ENCODE measurements at places on chromosomes 6 and 20. TPM values are rescaled to one million over a fixed set of nuclear protein-coding genes. Genes with fewer than 3 reads are reported as not detected.

- no peak overlapping the region for H3K4me3 ChIP-seq
- no peak overlapping the region for H3K27ac ChIP-seq
- H3K4me1 ChIP-seq, result peaks cover 2% of the 10 kb centered on the region
- no peaks in the 10 kb centered on the region for H3K27me3 ChIP-seq
Observed at GRCh38 chr20:21229163-21229562, 74.0 kb upstream of the XRN2 start.

DNA sequence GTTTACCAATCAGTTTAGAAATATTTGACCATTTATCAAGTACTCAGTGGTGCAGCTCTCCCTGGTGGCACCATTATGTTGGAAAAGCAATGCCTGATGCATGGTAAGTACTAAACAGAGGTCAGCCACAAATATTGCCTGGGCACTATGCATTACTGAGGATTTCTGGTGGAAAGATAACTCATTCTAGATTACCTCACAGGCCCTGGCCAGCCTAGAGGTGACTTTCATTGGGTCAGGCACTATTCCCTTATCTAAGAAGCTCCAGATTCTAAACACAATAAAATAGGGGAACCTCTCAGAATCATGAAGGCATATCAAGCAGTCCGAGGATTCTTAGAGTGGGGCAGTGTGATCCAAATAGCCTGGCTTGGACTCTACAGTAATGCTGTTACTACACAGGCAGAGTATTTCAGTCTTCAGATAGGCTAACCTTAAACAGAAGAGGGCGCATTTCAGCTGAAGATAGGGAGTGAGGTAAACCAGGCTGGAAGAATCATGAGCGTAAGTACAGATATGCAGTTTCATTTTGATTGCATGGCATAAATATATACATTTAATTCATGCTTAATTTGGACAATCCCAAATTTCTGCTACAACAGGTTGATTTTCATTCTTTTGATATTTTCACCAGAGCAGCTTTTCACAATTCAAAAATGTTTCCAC lies 12.1 kb downstream of the LGSN start:
- H3K36me3 ChIP-seq, result no peaks in the 10 kb centered on the region
- H3K4me1 ChIP-seq, result no peaks in the 10 kb centered on the region
- H3K4me3 ChIP-seq, result no peak overlapping the region

DNA sequence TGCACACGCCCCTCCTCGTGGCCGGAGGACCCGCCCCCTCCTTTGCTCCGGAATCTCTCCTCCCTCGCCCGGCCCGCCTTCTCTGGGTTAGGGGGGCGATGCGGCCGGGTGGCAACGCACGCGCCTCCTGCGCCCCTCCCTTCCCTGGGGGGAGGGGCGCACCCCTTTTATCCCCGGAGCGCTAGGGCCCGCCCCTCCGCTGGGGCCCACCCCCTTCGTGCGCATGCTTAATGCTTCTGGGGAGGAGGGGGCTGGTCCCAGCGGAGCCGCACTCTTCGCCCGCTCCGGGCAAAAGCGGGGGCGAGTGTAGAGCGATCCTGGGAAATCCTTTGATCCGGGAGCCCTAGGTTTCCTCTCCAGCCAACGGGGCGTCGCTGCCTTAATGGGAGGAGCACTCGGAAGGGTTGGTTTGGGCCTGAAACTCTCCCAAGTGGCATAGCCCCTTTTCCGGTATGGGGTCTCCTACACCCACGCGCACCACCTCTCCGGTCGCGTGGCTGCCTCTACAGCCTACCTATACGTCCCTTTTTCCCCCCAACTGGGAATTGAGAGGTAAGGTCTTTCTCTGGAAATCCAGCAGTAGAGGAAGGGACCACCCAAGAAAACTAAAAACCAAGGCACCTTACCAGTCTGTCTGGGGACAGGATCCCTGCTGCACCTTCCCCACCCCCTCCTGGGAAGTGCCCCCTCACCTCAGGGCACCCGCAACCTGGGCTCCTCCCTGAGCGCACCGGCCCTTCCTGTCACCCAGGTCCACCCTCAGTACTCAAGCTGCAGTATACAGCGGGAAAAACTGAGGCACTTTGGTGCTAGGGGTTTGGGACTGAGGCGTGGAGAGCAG lies 2.1 kb downstream of the SOX12 start:
- H3K4me3 ChIP-seq, result peak overlapping the region; percentile 83
- DNase-seq, result peak; percentile 90
- peaks cover 35% of the 10 kb centered on the region for H3K4me1 ChIP-seq
- H3K36me3 ChIP-seq, result peaks cover 11% of the 10 kb centered on the region
- H3K27ac ChIP-seq, result peak overlapping the region; percentile 81

DNA sequence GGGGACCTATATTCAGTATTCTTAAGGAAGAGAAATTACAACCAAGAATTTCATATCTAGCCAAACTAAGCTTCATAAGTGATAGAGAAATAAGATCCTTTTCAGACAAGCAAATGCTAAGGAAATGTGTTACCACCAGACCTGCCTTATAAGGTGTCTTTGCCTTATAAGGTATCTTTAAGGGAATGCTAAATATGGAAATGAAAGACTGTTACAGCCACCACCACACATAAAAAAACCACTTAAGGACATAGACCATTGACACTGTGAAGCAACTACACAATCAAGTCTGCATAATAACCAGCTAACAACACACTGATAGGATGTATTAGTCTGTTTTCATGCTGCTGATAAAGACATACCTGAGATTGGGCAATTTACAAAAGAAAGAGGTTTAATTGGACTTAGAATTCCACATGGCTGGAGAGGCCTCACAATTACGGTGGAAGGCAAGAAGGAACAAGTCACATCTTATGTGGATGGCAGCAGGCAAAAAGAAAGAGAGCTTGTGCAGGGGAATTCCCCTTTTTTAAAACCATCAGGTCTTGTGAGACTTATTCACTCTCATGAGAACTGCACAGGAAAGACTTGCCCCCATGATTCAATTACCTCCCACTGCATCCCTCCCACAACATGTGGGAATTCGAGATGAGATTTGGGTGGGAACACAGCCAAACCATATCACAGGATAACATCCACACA lies 119.2 kb upstream of the LAMA2 start:
- H3K36me3 ChIP-seq, result no peaks in the 10 kb centered on the region
- no peaks in the 10 kb centered on the region for H3K4me1 ChIP-seq
- H3K27ac ChIP-seq, result no peak overlapping the region
- no peak for DNase-seq
- H3K27me3 ChIP-seq, result peaks cover 19% of the 10 kb centered on the region

DNA sequence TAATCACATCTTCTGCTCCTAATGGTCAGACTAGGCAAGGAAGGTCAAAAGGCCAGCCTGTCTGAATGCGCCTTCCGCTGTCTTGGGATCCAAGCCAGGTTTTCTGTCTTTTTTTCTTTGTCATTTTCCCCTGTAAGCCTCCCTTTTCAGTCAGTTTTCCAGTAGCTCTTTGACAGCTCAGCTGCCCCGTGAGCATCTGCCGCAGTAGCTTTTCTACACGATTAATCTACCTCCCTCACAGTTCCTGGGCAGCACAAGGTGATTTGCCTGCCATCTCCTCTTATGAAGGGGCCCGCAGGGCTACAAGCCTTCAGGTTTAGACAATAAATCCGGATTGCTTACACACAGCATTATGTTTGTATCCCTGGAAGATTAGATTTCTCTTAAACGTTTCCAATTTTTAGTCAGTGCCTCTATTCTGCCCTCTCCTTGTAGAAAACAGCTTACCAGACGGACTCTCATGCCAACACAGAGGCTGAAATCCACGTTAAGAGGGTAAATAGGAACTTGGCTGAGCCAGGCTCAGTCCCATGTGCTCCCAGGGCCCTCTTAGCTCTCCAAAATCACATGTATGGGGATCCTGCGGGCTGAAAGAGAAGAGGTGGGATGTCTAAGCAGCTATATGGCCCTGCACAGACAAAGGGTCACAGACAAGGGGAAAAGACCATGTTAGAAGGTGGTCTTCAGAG lies 77.2 kb downstream of the LY86 start:
- peaks cover 26% of the 10 kb centered on the region for H3K4me1 ChIP-seq
- no peak overlapping the region for H3K27ac ChIP-seq
- no peak for DNase-seq
- no peaks in the 10 kb centered on the region for H3K27me3 ChIP-seq
- H3K4me3 ChIP-seq, result no peak overlapping the region

DNA sequence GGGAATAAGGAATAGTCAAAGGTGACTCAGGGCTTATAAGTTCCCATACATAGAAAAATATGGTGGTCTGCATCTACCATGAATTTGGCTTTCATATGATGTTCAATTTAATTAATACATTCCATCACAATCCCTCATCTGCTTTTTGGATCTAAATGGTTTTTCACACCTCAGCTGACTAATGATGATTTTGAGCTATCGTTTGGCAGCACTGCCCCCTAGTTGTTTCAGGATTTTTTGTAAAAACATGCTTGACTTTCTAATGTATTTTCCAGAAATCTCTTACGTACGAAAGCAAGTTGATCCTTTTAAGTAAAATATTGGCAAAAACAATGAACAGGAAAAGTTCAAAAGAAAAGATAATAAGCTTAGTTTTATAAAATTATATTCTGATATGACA lies 408.6 kb upstream of the ADGRB3 start:
- H3K4me1 ChIP-seq, result no peaks in the 10 kb centered on the region
- no peak for DNase-seq
- no peaks in the 10 kb centered on the region for H3K27me3 ChIP-seq

DNA sequence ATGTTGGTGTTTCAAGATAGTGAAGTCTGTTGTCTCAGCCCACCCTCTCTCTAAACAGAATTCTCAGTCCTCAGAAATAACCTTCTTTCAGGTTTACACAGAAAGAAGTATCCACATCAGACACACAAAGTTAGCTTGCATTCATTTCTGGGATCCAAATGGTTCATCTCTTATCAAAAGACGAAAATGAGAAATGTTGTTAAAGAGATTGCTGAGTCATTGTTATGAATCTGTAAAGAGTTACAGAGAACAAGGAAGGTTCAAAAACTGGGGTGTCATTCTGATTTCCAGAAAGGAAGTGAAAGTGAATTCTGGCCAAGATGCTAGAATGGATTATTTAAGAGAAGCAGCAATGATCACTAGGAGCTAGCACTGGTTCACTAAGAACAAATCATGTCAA lies 90.5 kb upstream of the ATXN1 start:
- no peaks in the 10 kb centered on the region for H3K36me3 ChIP-seq
- peaks cover 10% of the 10 kb centered on the region for H3K4me1 ChIP-seq
- H3K27ac ChIP-seq, result no peak overlapping the region
- peaks cover 51% of the 10 kb centered on the region for H3K27me3 ChIP-seq

GRCh38 chr6:167826896-167827582 lies at the start of gene AFDN:
Gene AFDN (plus strand): TSS chr6:167826911. CDS start chr6:167827133, 222 bp downstream.
- no peak for DNase-seq
- no peak within 1 kb of the TSS for H3K27ac ChIP-seq
- H3K27me3 ChIP-seq, result peaks cover 79% of the 10 kb centered on the region
- peaks cover 1% of the 10 kb centered on the region for H3K36me3 ChIP-seq
- peaks cover 28% of the 10 kb centered on the region for H3K4me1 ChIP-seq

GRCh38 chr20:41167481-41168253 lies 30.3 kb downstream of the PLCG1 start:
- peaks cover 60% of the 10 kb centered on the region for H3K4me1 ChIP-seq
- peak overlapping the region; percentile 45 for H3K27ac ChIP-seq
- no peak for DNase-seq
- H3K4me3 ChIP-seq, result no peak overlapping the region
- H3K27me3 ChIP-seq, result no peaks in the 10 kb centered on the region

TRAPPC3L gene
- total RNA-seq, result not detected

PACSIN1 gene
- 0.19 TPM for total RNA-seq

DDR1 gene
- total RNA-seq, result 13.7 TPM

TSBP1 gene
- not detected for total RNA-seq

GUCA1A gene
- not detected for total RNA-seq

WFDC10A gene
- total RNA-seq, result not detected

RNF144B gene
- total RNA-seq, result 2.1 TPM
